Sigmoid colon (tissue), 7 donors: ENCODE measurements at places on chromosomes 5 and 9. TPM values are rescaled to one million over a fixed set of nuclear protein-coding genes. Genes with fewer than 3 reads are reported as not detected.

DNA sequence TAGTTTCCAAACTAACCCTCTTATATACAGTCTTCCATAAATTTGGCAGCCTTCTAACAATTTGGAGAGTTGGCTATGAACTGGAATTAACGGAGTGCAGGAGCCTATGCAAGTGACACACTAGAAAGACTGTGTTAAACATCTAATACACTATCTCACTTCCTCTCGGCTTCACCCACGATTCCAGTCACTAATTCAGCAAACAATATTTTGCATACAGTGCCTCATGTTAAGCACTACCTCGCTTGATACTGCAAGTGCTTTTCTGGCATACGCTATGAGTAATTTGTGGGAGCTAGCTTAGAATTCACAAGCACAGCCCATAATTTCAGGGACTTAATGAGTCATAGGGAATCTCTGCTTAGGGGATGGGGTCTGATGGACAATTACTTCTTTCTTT, 102.5 kb downstream of the ST8SIA4 start:
- H3K27me3 ChIP-seq = no peaks in the 10 kb centered on the region
- H3K4me3 ChIP-seq = no peak overlapping the region
- no peak for DNase-seq
- no peaks in the 10 kb centered on the region for H3K4me1 ChIP-seq

The ZBED3 gene
- 14.6 TPM for total RNA-seq

The GAPT gene
- 2.5 TPM for total RNA-seq

The OR1L4 gene
- total RNA-seq = not detected
